Thyroid gland (tissue), 4 donors: ENCODE measurements at places on chromosomes 7 and 10.

DNA sequence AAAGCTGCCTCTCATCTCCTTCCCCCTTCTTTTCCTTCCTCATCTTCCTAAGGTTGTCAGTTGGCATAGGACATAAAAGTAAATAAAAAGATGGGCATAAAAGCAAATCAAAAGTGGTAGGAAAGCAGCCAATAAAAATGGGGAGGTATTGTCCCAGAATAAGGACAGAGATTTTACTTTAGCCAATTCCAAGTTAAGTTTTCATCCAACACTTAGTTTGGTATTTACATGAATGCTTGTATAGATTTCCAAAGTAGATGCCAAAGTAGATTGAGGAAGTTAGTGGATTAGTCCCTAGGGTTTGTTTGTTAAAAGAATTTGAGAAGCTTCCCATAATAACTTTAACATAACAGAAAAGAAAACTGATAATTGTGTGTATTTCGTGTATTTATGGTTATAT is 33.7 kb downstream of the HDAC9 start:
- DNase-seq = no peak
- no peaks in the 10 kb centered on the region for H3K36me3 ChIP-seq
- H3K27ac ChIP-seq = no peak overlapping the region
- peaks cover 5% of the 10 kb centered on the region for H3K4me1 ChIP-seq

DNA sequence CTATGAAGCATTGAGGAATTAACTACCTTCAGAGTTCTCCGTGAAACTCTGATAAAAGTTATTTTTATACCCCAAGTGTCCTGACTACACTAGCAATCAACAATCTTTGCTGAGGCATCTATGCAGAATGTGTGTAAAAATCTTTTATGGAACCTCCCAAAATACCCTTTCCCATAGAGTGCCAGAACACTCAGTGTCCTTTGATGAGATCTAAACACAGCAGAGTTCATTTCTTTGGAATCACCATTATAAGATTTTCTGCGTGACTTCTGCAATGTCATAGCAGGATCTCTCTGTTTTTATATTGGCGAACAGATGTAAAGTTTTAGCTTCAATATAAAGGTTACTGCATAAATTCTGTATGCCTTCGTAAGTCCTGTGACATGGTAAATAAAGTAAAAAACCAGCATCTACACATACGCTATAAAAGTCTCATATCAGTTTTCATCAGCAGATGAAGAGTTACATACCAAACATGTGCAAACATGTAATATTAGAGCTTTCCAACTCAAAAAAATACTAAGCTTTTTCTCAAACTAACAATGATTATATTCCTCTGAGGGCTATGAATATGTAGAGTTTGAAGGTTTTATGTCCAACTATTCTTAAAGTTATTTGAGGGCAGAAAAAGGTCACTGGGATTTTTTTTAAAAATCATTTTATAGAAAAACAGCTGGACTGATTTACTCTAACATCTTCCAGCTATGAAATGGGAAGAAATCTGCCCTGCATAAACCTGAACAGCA is 67.2 kb downstream of the SKIDA1 start:
- H3K4me1 ChIP-seq = no peaks in the 10 kb centered on the region
- no peaks in the 10 kb centered on the region for H3K36me3 ChIP-seq
- H3K27ac ChIP-seq = no peak overlapping the region
- no peak for DNase-seq

- H3K4me1 ChIP-seq = peaks cover 24% of the 10 kb centered on the region
- H3K27me3 ChIP-seq = no peaks in the 10 kb centered on the region
- H3K27ac ChIP-seq = peak overlapping the region; percentile 38
- H3K36me3 ChIP-seq = no peaks in the 10 kb centered on the region
Observed at GRCh38 chr10:51092402-51092801, 18.1 kb downstream of the PRKG1 start.

DNA sequence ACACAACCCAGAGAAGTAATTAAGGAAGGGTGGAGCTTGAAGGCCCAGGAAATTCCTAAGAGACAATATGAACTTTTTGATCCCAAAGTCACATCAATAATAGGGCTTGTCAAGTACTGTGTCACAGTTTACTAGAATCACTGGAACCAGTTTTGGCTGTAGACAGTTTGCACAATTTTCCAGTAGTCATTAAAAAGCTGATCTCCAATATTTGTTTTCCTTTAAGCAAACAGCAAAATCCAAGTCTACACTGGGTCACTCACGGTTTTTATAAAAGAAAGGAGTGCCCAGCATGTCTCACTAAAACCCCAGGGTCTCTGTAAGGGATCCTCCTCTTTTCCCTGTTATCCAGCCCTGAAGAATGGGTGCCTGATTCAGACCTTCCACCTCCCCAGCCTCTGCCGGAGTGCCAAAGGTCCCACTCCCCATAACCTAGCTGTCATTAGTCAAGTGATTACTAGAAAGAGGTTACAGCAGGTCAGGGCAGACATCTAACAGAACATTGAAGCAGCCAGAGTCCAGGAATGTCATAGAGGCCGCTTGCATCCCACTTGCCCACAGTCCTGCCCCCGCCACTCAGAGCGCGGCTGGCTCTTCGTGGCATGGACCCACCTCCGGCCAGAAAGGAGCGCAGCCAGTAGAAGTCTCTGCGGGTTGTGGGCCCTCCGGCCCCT is 552 bp downstream of the SLC25A16 start:
- DNase-seq = no peak
- no peaks in the 10 kb centered on the region for H3K36me3 ChIP-seq
- H3K27ac ChIP-seq = peak overlapping the region; percentile 92
- H3K4me1 ChIP-seq = no peaks in the 10 kb centered on the region

GRCh38 chr7:24504040-24504439 is 69.2 kb upstream of the PALS2 start:
- no peak overlapping the region for H3K27ac ChIP-seq
- H3K4me3 ChIP-seq = no peak overlapping the region
- no peaks in the 10 kb centered on the region for H3K36me3 ChIP-seq
- no peaks in the 10 kb centered on the region for H3K4me1 ChIP-seq
- H3K27me3 ChIP-seq = no peaks in the 10 kb centered on the region
- no peak for DNase-seq

- H3K4me3 ChIP-seq = no peak overlapping the region
- H3K4me1 ChIP-seq = no peaks in the 10 kb centered on the region
- no peaks in the 10 kb centered on the region for H3K27me3 ChIP-seq
- no peak overlapping the region for H3K27ac ChIP-seq
Observed at GRCh38 chr10:75568450-75569130, 137.2 kb downstream of the LRMDA start.

GRCh38 chr10:69220507-69220906 is 375 bp downstream of the HKDC1 start:
- peak overlapping the region; percentile 81 for H3K27ac ChIP-seq
- no peaks in the 10 kb centered on the region for H3K36me3 ChIP-seq
- H3K27me3 ChIP-seq = no peaks in the 10 kb centered on the region
- H3K4me3 ChIP-seq = no peak overlapping the region
- peak; percentile 26 for DNase-seq
- peaks cover 27% of the 10 kb centered on the region for H3K4me1 ChIP-seq

DNA sequence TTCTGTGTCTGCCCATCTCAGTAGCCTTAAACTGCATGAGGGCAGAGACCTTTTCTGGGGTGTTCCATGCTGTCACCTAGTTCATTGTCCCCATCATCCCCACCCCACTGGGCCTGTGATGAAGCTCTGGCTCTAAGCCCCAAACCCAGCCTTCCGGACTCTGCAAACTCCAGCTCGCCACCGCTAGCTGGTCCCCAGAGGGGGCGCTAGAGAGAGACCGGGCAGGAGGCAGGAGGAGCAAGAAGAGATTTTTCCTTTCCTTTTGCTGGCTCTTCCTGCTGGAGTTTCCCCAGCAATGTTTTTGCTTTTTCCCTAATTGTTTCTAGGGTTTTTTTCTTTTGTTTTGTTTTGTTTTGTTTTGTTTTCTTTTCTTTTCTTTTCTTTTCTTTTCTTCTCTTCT is 234.4 kb downstream of the TEX36 start:
- H3K27ac ChIP-seq = no peak overlapping the region
- H3K4me1 ChIP-seq = peaks cover 5% of the 10 kb centered on the region
- no peaks in the 10 kb centered on the region for H3K36me3 ChIP-seq
- no peaks in the 10 kb centered on the region for H3K27me3 ChIP-seq
- DNase-seq = no peak

- no peaks in the 10 kb centered on the region for H3K27me3 ChIP-seq
- peak overlapping the region; percentile 81 for H3K27ac ChIP-seq
- DNase-seq = peak; percentile 20
- H3K4me1 ChIP-seq = peaks cover 26% of the 10 kb centered on the region
Observed at GRCh38 chr10:50561266-50561665, 62.5 kb downstream of the SGMS1 start.

DNA sequence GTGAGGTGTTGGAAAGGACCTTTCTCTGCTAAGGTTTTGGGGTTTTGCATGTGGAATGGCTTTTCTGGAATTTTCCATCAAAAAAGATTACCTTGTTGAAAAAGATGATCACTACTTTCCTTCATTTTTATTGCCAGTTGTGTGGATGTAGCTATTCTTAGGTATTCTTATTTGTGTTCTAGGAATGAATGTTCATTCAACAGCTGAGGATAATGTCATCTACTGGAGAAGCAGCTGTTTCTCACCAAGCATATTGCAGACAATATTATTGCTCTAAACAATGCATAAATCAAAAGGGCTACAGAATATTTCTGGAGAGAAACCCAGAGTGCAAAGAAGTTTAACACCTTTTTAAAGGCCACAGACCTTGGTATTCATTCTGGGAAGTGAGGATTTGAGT is 145.6 kb upstream of the CALCR start:
- no peak overlapping the region for H3K4me3 ChIP-seq
- no peak for DNase-seq
- no peaks in the 10 kb centered on the region for H3K36me3 ChIP-seq
- no peaks in the 10 kb centered on the region for H3K27me3 ChIP-seq

GRCh38 chr10:49653273-49653929 is 26.1 kb upstream of the C10orf53 start:
- no peaks in the 10 kb centered on the region for H3K4me1 ChIP-seq
- H3K36me3 ChIP-seq = no peaks in the 10 kb centered on the region

GRCh38 chr10:2351566-2351965 is 614.2 kb upstream of the ADARB2 start:
- DNase-seq = no peak
- H3K27me3 ChIP-seq = no peaks in the 10 kb centered on the region
- H3K27ac ChIP-seq = no peak overlapping the region
- H3K4me3 ChIP-seq = no peak overlapping the region
- no peaks in the 10 kb centered on the region for H3K4me1 ChIP-seq
- H3K36me3 ChIP-seq = no peaks in the 10 kb centered on the region

GRCh38 chr7:24899161-24899560 is 80.8 kb downstream of the OSBPL3 start:
- no peak overlapping the region for H3K27ac ChIP-seq
- no peak overlapping the region for H3K4me3 ChIP-seq
- H3K4me1 ChIP-seq = peaks cover 8% of the 10 kb centered on the region

DNA sequence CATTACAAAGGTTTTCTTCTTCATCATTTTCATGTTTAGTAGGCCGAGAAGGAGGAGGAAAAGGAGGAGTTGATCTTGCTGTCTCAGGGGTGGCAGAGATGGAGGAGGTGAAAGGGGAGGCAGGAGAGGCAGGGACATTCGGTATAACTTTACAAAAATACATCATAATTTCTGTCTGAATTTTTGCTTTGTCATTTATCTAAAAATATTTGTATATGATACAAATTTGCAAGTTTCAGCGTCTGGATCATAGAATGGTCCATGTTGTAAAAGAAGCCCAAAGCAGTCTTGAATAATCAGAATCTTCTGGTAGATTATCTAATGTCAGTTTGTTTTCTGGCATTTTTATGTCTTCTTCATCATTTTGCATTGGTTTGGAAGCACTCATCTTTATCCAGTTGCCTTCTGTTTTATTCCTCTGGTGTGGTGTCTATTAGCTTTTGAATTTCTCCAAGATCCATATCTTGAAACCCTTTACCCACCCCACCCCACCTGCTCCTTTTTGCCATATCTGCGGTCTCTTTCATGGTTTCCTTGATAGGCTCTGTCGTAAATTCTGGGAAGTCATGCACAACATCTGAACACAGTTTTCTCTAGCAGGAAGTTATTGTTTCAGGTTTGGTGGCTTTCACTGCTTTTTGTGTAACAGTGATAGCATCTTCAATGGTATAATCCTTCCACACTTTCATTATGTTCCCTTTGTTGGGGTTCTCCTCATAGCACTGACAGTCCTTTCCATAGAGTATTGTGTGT is 95.0 kb downstream of the ST7 start:
- no peaks in the 10 kb centered on the region for H3K4me1 ChIP-seq
- DNase-seq = no peak
- no peaks in the 10 kb centered on the region for H3K36me3 ChIP-seq
- no peak overlapping the region for H3K27ac ChIP-seq

DNA sequence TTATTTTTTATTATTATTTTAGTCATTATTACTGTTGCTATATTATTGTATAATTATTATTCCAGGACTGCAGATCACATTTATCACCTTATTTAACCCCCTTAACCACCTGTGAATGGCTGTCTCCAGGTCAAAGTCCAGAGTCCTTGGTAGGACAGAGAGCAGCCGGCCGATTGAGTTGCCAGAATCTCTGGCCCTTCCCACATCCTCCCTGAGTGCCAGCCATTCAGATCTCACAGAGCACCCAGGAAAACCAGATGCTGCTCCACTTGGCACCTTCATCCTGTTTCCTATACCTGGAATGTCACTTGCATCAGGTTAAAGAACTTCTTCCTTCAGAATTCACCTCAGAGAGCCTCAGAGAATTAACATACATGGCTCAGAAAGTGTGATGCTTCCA is 101.1 kb downstream of the ELAPOR2 start:
- H3K4me1 ChIP-seq = no peaks in the 10 kb centered on the region
- no peaks in the 10 kb centered on the region for H3K27me3 ChIP-seq
- no peaks in the 10 kb centered on the region for H3K36me3 ChIP-seq

- no peaks in the 10 kb centered on the region for H3K36me3 ChIP-seq
- no peaks in the 10 kb centered on the region for H3K4me1 ChIP-seq
- DNase-seq = no peak
- H3K27ac ChIP-seq = no peak overlapping the region
Observed at GRCh38 chr10:1894912-1895311, 157.6 kb upstream of the ADARB2 start.

- H3K27ac ChIP-seq = no peak overlapping the region
- no peaks in the 10 kb centered on the region for H3K4me1 ChIP-seq
- H3K27me3 ChIP-seq = no peaks in the 10 kb centered on the region
Observed at GRCh38 chr10:24784923-24785322, 61.2 kb upstream of the ARHGAP21 start.

DNA sequence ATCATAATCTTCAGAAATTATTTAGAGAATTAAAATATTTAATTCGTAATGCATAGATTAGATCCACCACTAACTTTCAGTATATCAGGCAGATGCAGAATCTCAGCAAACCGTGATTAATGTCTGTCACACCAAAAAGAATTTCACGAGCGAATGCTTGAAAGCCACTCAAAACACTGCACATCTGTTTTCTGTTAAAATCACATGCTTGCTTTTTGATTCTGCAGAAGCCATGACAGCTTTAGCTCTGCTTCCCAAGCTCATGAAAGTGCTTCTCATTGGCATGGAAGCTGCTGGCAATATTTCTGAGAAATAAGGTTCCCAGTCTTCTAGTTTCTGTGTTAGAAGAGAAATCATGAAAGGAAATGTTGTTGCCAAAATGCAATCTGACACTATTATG is 837.8 kb upstream of the LRRN3 start:
- H3K4me1 ChIP-seq = no peaks in the 10 kb centered on the region
- H3K27ac ChIP-seq = no peak overlapping the region
- no peak overlapping the region for H3K4me3 ChIP-seq
- H3K36me3 ChIP-seq = no peaks in the 10 kb centered on the region
- no peaks in the 10 kb centered on the region for H3K27me3 ChIP-seq

GRCh38 chr7:22607180-22607579 is 107.2 kb upstream of the STEAP1B start:
- H3K27me3 ChIP-seq = no peaks in the 10 kb centered on the region
- no peak overlapping the region for H3K27ac ChIP-seq
- no peaks in the 10 kb centered on the region for H3K4me1 ChIP-seq
- H3K36me3 ChIP-seq = no peaks in the 10 kb centered on the region
- no peak overlapping the region for H3K4me3 ChIP-seq
- DNase-seq = no peak
